ENCODE measurements at places on chromosomes 2 and 18.

DNA sequence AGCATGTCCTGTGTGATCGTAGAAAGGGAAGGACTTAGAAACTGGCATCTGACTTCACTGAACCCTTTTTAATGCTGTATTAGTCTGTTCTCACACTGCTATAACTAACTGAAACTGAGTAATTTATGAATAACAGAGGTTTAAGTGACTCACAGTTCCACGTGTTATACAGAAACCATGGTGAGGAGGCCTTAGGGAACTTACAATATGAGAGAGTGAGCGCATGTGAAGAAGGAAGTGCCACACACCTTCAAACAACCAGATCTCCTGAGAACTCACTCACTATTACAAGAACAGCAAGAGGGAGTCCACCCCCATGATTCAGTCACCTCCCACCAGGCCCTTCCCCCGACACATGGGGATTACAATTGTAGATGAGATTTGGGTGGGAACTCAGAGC, 811.3 kb downstream of the CPS1 start:
- no peak for DNase-seq

GRCh38 chr18:48991676-48992075, 40.9 kb upstream of the SMAD7 start:
- no peak for DNase-seq

DNA sequence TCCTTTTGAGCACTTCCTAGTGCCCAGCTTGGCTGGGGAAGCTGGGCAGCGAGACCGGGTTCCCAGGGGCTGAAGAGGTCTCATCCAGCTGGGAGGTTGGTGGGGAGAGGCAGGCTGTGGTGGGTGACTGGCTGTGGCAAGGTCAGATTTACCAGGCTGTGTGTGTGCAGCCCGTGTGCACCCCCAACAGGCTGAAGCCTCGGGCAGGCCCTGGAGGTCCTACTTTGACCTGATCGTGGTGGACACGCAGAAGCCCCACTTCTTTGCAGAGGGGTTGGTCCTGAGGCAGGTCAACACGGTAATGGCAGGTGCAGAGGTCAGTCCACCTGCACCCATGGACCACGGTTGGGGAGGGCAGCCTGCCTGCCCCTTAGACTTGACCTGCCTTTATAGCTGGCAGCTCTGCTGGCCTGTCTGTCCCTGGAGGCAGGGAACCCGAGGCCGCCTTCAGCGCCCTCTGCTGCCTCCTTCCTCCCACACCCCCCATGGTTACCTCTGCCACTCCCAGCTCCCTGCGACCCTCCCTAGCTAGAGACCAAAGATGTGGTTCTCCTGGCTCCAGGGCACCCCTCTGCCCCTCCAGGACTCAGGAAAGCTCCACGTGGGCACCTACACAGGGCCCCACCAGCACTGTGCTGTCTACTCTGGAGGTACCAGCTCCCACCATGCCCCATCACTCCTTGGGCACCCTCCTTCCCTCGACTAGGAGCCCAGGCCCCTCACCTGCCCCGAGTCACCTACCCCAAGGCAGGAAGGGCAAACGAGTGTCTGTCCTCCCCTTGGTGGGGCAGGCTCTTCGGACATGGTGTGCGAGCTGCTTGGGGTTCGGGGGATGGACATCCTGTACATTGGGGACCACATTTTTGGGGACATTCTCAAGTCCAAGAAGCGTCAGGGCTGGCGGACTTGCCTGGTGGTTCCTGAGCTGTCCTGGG, 4.0 kb downstream of the NT5DC4 start:
- no peak for DNase-seq

DNA sequence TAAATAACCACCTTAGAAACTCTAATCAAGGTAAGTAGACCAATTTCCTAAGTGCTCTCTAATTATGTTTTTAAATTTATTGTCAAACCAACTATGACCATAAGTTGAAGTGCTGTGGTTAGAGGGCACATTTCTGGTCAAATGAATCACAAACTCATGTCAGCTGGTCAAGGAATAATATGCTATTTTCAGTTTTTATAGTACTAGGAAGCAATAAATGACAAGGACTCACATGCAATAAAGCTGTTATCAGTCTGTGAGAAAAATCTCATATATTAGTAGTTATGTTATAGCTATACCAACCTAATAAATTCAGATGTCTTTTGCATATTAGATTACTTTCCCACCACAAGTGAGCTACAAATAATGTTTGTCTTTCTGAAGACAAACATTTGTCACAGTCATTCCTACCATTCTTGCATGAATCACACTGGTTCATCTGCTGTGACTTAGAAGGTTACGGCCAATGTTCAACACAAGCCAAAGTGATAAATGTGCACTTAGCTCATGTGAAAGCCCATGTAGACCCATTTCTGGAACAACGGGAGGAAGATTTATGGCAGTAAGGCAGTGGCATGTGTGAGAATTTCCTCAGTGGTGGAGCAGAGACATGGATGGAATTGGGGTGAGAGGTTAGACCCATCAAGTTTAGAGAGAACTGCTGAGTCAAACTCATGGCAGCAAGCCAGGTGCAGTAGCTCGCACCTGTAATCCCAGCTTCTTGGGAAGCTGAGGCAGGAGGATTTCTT, 27.4 kb upstream of the CCNYL1 start:
- peak; percentile 5 for DNase-seq

DNA sequence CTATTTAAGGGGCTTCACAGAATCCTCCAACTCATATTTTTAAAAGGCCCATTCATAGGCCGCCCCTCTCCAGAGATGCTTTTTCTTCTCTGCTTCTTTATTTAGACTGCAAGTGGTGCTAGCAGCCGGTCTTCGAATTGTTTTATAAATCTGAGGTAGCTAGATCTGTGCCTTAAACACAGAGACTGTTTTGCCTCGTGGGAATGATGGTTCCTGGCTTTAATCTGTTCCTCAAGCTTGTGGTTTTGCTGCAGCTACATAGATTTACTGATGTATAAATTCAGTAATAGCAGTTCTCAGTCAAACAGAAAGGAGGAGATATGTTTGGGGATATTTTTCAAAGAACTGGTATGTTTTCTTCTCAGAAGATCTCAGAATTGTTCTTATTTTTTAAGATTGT, 45.3 kb downstream of the TNFRSF11A start:
- DNase-seq = no peak

DNA sequence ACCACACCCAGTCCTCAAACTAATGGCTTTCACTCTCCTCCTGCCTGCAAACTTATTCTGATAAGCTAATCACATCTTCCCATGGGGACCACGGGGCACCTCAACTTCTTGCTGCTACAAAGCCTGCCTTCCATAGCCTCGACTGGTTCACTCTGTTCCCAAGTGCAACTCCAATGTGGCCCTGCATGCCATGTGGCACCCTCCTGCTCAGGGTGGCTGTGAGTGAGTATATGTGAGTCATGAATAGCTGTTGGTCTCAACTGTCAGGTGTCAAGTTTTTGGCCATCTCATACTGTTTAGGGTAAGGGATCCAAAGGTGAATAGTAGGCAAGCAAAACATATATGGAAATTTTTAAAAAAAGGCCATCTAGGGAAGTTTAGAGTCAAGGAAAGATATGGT, 276.1 kb upstream of the DCC start:
- DNase-seq = no peak

- DNase-seq = no peak
Observed at GRCh38 chr2:5839550-5839949, 147.4 kb downstream of the SOX11 start.

- no peak for DNase-seq
Observed at GRCh38 chr2:205034034-205034433, 488.8 kb downstream of the PARD3B start.

DNA sequence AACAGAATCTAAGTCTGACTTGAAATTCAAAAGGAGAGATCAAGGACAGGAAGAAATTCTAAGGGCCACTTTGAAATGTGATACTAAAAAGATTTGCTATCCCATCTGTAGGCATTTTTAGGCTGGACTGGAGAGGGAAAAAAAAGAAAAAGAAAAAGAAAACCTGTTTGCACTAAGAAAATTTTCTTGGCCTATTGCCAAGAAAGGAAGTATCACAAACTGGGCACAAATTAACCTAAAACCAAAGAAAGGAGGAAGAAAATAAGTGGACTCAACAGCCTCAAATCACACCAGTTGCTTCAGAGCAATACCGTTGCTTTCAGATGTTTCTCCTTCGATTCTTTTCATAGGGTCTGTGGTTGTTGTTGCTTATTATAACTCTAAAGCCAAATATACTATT, 287.9 kb upstream of the VRK2 start:
- DNase-seq = no peak

- DNase-seq = no peak
Observed at GRCh38 chr2:3654011-3654410, 4.0 kb upstream of the ALLC start.

DNA sequence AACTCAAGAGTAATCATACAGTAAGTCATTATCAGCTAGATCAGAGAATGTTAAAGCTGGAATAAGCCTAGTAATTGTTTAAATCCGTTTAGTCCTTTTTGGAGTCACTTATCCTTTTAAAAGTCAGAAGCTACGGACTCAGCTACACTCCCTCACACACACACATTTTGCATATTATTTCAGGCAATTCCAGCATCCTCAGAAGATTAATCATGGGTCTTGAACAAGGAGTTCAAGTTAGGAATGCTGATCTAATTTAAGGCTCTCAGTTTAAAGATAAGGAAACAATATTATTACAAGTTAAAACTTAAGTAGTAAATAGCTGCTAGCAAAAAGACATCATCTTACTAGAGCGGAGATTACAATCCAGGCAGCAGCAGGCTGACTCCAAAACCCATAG, 74.3 kb downstream of the GTF3C3 start:
- DNase-seq = no peak

GRCh38 chr2:235332240-235332890, 161.5 kb upstream of the AGAP1 start:
- DNase-seq = no peak

DNA sequence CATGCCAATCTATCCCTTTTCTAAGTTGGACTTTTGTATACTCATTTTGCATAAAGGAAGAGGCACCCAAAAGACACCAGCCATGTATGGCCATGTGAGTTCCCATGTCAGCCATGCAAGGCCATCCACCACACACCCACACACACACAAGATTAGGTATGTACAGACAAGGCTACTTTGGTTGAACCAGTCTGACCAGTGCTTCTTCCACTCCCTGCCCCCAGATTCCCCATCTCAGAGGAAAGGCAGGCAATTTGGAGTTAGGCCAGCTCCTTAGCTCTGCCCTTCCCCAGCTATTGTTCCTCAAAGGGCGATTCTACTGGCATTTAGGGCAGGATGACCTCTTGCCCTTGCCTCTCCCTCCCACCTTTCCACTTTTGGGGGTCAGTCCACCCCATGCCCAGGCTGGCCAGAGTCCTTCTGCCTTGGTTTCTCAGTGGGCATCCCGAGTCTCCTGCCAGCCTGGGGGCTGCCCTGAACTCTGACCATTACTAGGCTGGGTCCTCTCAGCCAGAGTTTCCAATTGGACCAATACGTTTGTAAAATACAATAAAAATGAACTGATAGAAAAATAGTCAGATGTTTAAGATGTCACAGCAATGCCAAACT, 101.1 kb downstream of the ZBTB7C start:
- no peak for DNase-seq

GRCh38 chr2:123659120-123659519, 366.0 kb upstream of the CNTNAP5 start:
- DNase-seq = no peak

- no peak for DNase-seq
Observed at GRCh38 chr18:55076643-55077218, 117.5 kb upstream of the CCDC68 start.

GRCh38 chr2:217826520-217826919, 176.3 kb downstream of the TNS1 start:
- DNase-seq = no peak

DNA sequence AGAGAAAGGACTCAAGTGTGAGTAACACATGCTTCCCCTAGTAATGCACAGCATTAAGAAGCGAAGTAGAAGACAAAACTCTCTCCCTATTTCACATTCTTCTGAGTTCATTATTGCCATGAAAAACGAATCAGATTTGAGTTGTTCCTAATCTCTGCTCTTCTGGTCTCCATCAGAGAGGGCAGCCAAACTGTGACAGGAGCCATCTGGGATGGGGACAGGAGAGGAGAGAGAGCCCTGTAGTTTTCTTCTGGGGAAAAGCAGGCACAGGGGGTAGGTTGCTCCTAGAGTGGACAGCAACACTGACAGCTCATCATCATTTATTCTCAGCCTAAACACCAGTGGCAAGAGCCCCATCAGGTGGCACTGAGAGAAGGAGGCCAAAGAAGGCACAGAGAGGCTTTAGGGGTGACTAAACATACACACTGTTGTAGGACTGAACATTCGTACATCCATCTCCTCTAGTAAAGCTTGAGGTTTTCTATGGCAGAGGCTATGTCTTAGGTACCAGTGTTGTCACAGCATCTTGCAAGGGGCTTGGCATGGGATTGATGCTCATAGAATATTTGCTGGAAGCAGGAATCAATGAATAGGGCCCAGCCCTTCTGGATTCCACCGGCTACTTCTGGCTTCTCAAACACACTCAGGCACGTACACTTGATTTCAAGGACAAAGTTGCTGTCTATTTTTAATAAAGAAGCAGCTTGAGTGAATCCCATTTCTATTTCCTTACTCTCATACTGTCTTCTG, 33.1 kb downstream of the SLC8A1 start:
- DNase-seq = no peak

- no peak for DNase-seq
Observed at GRCh38 chr2:25349397-25349796, 7.7 kb upstream of the DNMT3A start.

DNA sequence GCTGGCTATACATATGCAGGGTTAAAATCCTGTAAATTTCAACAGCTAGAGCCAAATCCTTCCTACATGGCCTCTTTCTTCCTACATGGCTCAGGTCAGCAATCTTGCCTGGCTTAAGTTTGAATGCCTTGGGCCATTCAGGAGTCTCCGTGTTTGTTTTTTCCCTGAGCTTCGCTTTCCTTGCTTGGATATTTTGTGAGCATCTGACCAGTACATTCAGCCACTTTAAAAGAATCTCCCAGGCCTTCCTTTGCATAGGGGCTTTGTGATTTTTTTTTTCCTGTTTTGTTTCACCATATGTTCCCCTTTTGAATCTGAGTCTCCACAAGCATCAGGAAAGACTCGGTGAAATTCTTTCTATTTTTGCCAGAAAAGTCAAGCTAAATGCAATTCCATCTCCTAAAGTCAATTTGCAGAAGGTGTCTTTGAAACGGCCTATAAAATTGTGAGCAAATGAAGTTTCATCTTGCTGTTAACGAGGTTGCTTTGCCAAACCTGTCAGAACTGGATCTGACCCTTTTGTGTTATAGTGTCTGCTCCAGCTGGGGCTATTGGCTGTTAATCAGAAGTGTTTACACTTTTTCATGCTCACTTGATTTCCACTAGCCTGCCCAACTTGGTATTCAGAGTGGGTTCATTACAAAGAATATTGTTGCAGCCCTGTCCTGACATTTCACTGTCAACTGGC, 256.9 kb downstream of the DCC start:
- DNase-seq = no peak

DNA sequence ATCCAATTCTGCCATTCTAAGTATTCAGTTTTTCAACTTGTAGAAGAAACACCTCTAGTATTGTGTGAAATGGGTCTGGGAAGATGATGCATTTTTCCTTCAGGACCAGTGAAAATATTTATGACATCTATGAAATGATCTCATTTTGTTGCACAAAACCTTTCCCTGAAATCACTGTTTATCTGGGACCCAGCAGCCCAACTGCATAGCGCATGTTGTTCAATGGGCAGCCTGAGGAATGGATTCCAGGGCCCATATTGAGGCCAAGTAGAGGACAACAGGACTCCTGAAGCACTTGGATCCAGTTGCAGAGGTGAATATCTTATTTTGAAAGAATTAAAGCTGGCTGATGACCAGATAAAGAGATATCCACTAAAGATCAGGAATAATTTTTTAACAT, 7.3 kb downstream of the RBMS1 start:
- DNase-seq = no peak

- no peak for DNase-seq
Observed at GRCh38 chr2:67670747-67671183, 273.6 kb downstream of the ETAA1 start.

- no peak for DNase-seq
Observed at GRCh38 chr2:104412384-104412783, 441.5 kb upstream of the POU3F3 start.

Data from amniotic stem cell (primary cell).